ENCODE measurements at places on chromosomes 5 and 9.

DNA sequence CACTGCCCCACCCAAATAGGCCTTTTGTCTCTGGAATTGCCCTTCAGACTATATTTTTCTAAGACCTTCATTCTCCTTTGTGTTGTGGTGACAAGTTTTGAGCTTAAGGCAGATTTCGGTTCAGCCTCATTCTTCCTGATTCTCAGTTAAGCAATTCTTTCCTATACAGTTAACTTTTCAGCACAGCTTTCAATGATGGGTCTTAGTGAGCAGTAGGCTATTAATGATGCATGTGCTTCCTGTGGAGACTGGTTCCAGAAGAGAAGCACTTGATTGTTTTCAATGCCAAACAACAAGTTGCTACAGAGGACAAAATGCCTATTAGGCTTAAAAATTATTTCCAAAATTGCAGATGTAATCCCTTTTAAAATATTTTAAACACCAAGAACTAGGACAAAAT is 47.7 kb upstream of the TLX3 start:
- no peak for DNase-seq

DNA sequence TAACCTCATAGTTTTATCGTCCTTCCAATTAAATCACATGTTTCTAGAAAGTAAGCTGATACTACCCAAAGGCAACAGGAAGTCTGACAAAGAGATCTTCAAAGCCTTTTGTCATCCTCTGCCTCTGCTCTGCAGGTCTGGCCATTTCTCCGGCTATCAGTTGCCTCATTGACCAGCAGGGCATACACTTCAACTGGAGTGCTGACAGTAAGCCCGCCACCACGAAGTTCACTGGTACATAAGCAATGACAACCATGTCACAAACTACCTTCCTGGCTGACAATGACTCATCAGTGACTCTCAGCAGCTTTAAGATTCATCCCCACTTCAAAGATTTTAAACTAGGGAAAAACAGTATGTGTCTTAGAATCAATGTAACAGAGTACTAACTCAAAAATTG is 20.6 kb downstream of the SPTLC1 start:
- DNase-seq: no peak

DNA sequence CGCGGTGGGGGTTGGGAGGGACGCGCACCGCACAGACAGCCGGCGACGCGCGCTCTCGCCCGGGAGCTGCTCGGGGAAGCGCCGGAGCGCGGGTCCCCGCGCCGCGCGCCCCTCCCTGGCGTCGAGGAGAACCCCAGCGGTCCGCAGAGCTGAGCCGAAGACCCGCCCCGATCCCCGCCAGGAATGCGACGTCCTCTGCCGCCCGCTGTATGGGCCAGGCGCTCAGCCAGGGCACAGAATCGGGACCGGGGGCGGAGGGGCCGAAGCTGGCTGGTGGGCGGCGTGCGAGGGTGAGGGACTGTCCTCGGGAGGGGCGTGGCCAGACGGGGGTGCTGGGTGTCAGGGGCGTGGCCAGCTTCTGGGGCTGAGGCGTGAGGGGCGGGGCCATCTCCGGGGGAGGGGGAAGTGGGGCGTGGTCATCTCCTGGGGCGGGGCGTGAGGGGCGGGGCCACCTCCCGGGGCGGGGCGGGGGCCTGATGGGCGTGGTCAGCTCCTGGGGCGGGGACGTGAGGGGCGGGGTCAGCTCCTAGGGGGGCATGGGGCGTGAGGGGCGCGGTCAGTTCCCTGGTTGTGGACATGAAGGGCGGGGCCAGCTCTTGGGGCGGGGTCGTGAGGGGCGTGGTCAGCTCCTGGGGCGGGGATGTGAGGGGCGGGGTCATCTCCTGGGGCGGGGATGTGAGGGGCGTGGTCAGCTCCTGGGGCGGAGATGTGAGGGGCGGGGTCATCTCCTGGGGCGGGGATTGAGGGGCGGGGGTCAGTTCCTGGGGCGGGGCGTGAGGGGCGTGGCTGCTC is 965 bp downstream of the PTGDS start:
- no peak for DNase-seq

DNA sequence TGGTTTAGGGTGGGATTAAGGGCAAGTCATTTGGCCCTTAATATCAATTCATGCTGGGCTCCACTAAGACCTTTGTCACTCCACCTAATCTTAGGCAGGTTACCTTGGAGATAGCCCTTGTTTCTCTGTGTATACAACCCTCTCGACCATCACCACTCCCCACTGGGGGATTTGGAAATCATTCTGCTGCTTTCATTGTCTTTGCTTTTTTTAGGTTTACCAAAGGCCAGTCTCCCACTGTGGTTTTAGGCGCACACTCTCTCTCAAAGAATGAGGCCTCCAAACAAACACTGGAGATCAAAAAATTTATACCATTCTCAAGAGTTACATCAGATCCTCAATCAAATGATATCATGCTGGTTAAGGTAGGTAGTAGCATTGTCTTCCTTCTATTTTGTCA is 6.2 kb downstream of the GZMK start:
- DNase-seq: no peak

- no peak for DNase-seq
Measured at GRCh38 chr5:141272906-141273305, 27.7 kb downstream of the PCDHB15 start.

DNA sequence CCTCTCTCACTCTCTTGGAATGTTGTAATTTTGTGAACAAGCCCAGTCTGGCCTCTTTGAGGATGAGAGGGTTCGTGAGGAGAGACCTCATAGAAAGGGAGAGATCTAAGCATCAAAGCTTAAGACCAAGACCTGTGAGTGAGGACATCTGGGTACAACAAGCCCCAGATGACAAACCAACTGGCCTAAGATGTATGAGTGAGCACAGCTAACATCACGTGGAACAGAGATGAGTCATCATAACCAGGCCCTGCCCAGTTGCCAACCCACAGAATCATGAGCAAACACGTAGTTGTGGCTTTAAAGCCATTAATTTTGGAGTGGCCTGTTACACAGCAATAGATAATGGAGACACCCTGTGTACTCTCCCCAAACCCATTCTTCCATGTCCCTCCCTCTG is 439.1 kb upstream of the KIF2A start:
- DNase-seq: no peak

DNA sequence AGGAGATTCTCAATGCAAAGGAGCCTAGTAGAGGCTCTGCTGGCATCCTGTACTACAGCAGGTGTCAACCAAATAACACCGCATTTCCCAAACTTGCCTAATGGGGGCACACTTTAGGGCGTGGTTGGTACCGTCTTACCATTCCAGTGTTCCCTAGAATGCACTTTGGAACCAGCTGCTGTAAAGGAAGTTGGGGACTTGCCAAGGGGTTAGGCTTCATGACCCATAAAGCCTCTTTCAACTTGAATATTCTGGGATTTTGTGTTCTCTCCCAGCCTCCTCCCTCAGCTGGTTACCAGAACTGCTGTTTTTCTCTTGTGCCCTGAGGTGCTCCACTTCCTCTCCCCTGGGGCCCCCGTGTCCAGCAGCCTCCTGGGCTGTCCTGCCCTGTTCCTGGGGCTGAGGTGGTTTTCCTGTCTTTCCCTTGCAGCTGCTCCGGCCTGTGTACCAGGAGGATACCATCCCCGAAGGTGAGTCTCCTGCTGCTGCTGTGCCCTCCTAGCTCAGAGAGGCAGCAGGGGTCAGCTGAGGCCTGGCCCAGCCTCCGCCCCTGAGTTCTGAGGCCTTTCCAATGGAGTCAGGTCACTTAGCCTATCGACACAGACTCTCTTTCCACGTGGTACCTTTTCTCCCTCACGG is 44.7 kb downstream of the RGS3 start:
- DNase-seq: no peak

GRCh38 chr9:125878164-125878631 is 131.0 kb downstream of the PBX3 start:
- no peak for DNase-seq

GRCh38 chr5:93583768-93584595 is 960 bp downstream of the NR2F1 start:
- no peak for DNase-seq

GRCh38 chr5:55187370-55187769 is 14.4 kb upstream of the CDC20B start:
- no peak for DNase-seq

GRCh38 chr5:56482363-56482762 is 249.2 kb upstream of the ANKRD55 start:
- no peak for DNase-seq

- no peak for DNase-seq
Measured at GRCh38 chr5:129639331-129639730, 108.6 kb upstream of the MINAR2 start.

GRCh38 chr9:85025638-85026037 is 356.1 kb downstream of the NTRK2 start:
- DNase-seq: no peak

DNA sequence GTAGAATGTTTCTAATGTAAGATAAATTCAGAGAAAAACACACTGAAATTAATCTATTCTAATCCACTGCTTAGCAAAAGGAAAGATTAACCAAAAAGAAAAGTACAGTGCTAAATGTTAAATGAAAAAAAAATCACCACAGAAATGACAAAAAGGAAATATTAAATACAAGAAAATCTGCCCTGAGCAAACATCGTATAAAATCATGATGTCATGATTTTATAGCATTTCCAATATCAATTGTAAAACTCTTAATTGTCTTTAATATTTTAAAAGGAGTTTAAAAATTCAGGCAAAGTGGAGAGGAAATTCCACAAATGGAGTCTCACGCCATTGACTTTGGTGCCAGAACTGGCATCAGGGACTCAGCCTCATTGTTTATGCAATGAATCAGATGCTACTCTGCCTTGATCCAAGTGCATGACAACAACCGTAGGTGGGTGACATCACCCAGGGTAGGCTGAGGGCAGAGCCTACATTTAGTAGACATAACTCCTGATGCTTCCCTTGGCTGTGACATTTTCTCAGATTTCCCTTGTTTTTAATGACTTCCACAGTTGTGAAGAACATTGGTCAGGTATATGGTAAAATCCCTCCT is 696.8 kb downstream of the SEMA5A start:
- no peak for DNase-seq

GRCh38 chr5:98498028-98498427 is 275.4 kb upstream of the RGMB start:
- DNase-seq: no peak

- DNase-seq: no peak
Measured at GRCh38 chr5:75668977-75669689, 48.1 kb downstream of the POC5 start.

DNA sequence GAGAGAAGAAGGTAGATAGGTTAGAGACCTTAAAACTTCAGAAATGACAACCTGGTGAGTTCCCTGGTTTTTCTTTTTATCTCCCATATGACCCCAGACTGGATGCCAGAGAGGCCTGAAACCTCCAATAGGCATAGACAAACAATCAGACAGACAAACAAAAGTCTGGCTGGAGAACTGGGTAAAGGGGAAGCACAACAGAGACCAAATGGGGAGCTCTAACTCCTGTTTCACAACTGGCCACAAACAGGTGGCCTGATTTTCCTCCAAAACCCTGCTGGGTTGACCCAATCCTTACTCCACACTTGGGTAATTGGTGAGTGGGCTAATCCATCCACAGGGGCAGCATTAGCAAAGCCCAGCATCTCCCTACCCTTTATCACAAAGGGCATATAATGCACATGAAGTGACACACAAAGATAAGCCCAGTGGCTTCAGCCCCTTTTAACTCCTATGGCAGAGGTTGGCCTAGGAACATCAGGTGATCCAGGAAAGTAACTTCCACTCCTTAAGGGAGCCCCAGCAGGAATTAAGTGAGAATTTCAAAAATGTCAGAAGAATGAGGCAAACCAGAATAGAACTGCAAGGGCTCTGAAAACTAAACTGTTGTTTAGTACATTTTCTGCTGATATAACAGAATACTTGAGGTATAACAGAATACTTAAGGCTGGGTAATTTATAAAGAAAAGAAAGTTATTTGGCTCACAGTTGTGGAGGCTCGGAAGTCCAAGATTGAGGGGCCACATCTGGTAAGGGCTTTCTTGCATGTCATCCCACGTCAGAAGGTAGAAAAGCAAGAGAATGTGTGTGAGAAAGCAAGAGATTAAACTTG is 60.9 kb upstream of the ROR2 start:
- no peak for DNase-seq

DNA sequence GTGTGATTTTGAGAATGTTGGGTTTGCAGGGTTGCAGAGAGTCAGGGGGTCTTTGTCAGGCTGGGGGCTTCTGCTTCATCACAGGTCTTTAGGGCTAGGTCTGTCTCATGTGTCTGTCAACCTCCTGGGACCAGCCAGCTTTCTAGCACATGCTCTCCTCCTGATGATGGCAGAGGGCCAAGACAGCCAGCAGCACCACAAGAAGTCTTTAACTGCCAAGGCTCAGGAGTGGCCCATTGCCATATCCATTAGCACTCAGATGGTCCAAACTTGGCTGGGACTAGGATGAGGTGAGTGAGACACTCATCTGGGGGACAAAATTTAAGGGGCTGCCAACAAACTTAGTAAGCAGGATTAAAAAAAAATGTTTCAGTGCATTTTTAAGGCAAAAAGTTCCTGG is 384.2 kb upstream of the CDH10 start:
- no peak for DNase-seq

GRCh38 chr5:104628911-104629310 is 1066.3 kb upstream of the NUDT12 start:
- no peak for DNase-seq

DNA sequence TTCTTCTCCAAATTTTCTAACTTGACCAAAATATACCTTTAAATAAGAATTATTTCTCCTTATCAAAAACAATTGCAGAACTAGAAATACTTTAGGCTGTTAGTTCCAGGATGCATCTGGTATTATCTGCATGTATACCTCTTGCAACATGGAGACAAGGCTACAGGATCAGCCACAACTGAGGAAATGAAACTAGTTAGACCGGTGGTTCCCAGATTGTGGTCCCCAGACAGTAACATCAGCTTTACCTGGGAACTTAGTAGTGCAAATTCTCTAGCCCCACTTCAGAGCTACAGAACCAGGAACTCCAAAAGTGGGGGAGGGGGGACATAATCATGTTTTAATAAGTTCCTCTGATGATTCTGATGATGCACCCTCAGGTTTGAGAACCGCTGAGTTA is 61.6 kb upstream of the C9orf72 start:
- no peak for DNase-seq

GRCh38 chr5:150305557-150305956 is 2.9 kb upstream of the ARSI start:
- DNase-seq: no peak

DNA sequence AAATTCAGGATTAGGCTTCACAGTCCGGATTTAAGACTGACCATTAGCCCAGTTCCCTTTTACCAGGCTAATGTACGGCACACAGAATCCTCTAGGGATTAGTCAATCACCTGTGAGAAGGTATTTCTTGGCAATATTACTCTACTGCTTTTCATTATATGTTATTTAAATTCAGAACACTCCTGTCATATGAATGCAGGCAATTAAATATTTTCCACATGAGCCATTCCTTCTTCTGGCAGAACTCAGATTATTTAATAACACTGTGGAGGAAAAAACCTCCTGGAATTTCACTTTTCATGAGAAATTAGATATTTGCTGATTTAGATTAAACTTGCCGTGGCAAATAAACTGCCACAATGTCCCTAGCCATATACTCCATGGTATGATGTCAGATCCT is 1357.5 kb upstream of the C9orf72 start:
- no peak for DNase-seq

DNA sequence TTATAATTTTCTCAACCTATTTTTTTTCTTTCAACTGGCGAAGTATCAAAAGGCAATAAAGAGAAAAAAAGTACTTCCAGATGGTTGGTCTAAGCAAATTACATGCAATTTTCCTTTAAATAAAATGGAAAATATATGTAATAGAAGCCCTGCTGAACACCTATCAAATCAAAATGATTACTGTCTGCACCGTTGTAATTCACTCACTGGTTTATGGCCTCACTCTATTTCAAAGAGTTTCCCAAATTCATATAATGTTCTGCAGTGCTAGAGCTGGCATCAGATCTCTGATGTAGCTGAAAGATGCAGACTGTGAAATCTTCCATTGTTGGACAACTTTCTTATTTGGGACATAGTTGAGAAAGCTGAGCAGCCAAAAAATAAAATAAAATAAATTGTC is 130.3 kb downstream of the SEMA5A start:
- no peak for DNase-seq

Measured in omental fat pad (tissue), 4 donors.